Testis (tissue), 5 donors: ENCODE measurements at places on chromosomes 7 and 10.

- DNase-seq: no peak
- no peaks in the 10 kb centered on the region for H3K27me3 ChIP-seq
- peak overlapping the region; percentile 80 for H3K27ac ChIP-seq
Observed at GRCh38 chr10:72219235-72219814, 3.2 kb upstream of the ASCC1 start.

GRCh38 chr7:31335884-31336201 lies 4.7 kb downstream of the NEUROD6 start:
- H3K4me3 ChIP-seq: peak overlapping the region; percentile 10
- H3K36me3 ChIP-seq: no peaks in the 10 kb centered on the region
- H3K4me1 ChIP-seq: peaks cover 4% of the 10 kb centered on the region

- H3K27ac ChIP-seq: no peak overlapping the region
- no peaks in the 10 kb centered on the region for H3K36me3 ChIP-seq
- no peaks in the 10 kb centered on the region for H3K4me1 ChIP-seq
- H3K27me3 ChIP-seq: no peaks in the 10 kb centered on the region
Observed at GRCh38 chr10:58209669-58210068, 58.0 kb downstream of the IPMK start.

DNA sequence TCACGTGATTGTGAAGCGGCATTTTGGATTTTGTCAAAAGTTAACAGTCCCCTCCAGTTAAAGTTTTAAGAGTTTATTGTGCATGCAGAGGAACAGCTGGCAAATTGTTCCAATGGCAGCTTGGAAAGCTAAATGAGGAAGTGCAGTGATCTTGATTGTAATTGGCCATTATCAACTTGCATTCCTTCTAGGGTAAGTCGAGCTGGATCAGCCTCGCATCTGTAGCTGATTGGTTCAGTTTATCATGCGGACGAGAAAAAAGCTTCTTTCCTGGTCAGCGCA lies 566 bp downstream of the ZNF789 start:
- H3K4me1 ChIP-seq: peaks cover 16% of the 10 kb centered on the region
- DNase-seq: peak; percentile 53
- no peaks in the 10 kb centered on the region for H3K27me3 ChIP-seq
- H3K4me3 ChIP-seq: peak overlapping the region; percentile 78
- peak overlapping the region; percentile 79 for H3K27ac ChIP-seq
- H3K36me3 ChIP-seq: no peaks in the 10 kb centered on the region

GRCh38 chr7:86951895-86952294 lies 107.6 kb downstream of the ELAPOR2 start:
- no peak for DNase-seq
- no peaks in the 10 kb centered on the region for H3K36me3 ChIP-seq
- no peaks in the 10 kb centered on the region for H3K4me1 ChIP-seq
- H3K27ac ChIP-seq: no peak overlapping the region

- no peaks in the 10 kb centered on the region for H3K4me1 ChIP-seq
- no peak for DNase-seq
- H3K27ac ChIP-seq: no peak overlapping the region
- H3K27me3 ChIP-seq: no peaks in the 10 kb centered on the region
- H3K36me3 ChIP-seq: no peaks in the 10 kb centered on the region
Observed at GRCh38 chr10:42491001-42491592, 147.3 kb downstream of the ZNF33B start.
